ENCODE measurements at places on chromosomes 2 and 18.

GRCh38 chr2:11404376-11405073 is 60.1 kb upstream of the ROCK2 start:
- DNase-seq: no peak

GRCh38 chr18:57585855-57586250 is 649 bp downstream of the FECH start:
- DNase-seq: no peak

- no peak for DNase-seq
Measured at GRCh38 chr2:234001380-234002160, 48.9 kb upstream of the SPP2 start.

DNA sequence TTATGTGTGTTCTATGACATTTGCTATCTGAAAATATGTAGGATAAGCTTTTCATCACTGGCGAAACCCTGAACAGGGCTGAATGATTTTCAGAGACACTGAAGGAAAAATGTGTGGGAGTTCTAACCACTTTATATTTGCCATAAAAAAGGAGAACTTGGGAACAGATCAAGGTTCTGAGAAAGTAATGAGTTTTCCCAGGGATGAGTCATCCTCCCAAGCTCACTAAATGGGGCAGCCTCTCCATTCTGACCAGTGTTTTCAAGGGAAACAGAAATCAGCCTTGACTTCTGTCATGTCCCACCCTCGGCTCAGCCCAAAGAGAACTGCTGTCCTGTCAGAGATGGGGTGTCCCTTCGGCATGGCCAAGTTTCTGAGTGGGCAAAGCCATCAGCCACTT is 2109.8 kb upstream of the CELF4 start:
- DNase-seq: no peak

GRCh38 chr2:216967889-216968288 is 108.0 kb upstream of the TNP1 start:
- DNase-seq: no peak

DNA sequence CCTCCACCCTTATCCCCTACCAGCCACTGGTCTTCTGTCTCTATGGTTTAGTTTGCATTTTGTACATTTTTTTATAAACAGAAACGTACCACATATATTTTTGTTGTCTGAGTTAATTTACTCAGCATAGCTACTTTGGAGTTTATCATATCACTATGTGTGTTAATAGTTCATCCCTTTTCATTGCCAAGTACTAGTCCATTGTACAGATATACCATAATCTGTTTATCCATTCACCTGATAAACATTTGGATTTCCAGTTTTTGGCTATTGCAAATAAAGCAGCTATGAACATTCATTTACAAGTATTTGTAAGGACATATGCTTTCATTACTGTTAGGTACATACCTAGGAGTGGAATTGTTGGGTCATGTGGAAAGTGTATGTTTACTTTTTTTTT is 123.6 kb downstream of the RHBDD1 start:
- no peak for DNase-seq

- no peak for DNase-seq
Measured at GRCh38 chr18:11522992-11523391, 86.4 kb upstream of the SLC35G4 start.

All from stimulated activated CD8-positive, alpha-beta memory T cell treated with anti-CD3 and anti-CD28 coated beads, Interleukin-7, amount 100 ng/mL, for 48 hours (primary cell).